ENCODE measurements at places on chromosomes 3 and 15. TPM values are rescaled to one million over a fixed set of nuclear protein-coding genes. Genes with fewer than 3 reads are reported as not detected.

- no peak for DNase-seq
Observed at GRCh38 chr15:101504866-101505609, 15.5 kb upstream of the PCSK6 start.

DNA sequence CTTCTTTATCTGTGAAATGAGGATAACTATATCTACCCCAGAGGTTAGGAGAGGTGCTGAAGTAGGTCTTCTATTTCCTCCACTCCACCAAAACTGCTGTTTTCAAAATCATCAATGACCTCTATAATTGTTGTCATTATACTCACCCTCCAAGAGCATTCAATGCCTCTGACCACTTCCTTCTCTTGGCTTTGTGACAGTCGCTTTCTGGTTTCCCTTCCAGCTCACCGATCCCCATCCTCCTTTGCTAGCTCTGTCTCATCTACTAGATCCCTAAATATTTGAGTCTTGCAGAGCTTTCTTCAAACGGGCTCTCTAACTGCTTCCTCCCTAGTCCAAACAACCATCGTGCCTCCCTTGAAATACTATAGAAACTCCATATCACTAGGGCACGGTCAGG, 153.5 kb downstream of the RPLP1 start:
- DNase-seq = no peak

Gene TRPC1
- 1.3 TPM for total RNA-seq

DNA sequence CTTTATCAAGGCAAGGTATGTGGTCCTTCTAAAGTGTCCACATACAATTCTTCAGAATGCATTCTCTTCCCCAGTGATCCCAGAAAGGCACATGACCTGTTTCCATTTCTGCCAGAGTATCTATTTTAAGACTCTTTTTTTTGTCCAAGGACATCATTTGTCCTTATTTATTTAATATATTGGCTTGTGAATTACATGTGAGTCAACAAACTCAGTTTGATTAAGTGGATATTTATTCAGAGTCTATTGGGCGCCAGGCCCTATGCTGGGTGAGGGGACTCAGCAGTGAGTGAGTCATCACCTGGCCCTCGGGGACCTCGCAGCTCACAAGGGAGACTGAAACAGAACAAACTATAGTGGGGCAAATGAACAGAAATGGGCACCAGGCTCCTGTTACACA, 136.8 kb downstream of the SNRK start:
- DNase-seq = peak; percentile 69

- no peak for DNase-seq
Observed at GRCh38 chr15:31470756-31471155, 144.1 kb downstream of the KLF13 start.

DNA sequence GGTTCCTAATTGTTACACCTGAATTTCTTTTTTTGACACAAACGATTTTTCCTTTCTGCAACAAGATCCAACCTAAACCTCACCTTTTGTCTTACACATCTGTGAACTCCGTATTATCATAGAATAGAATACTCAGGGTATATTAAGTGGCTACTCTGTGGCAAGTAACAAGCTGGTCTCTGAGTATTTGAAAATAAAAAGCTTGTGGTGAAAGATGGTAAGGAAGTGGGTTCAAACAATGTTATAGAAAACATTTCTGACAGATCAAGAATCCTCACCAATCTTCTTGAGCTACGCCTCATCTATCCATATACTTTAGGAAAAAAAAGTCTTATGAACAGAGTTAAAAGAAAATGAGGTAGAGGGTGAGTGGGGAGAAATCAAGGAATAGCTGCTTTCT, 3.5 kb upstream of the ANKRD28 start:
- DNase-seq = no peak

- no peak for DNase-seq
Observed at GRCh38 chr15:37111427-37111717, 11.0 kb upstream of the MEIS2 start.

- DNase-seq = no peak
Observed at GRCh38 chr15:92383519-92384324, 10.0 kb upstream of the ST8SIA2 start.

- DNase-seq = no peak
Observed at GRCh38 chr3:4503050-4503449, 9.9 kb downstream of the ITPR1 start.

Gene GABRR3
- total RNA-seq = not detected

Gene FSD2
- total RNA-seq = 10.3 TPM

Gene OR5K2
- not detected for total RNA-seq

Gene CHDH
- total RNA-seq = 1.8 TPM

Gene TRPM1
- total RNA-seq = not detected

Gene SCG3
- total RNA-seq = not detected

Gene CTDSPL
- total RNA-seq = 8.6 TPM

Gene ITGA11
- total RNA-seq = 4.9 TPM

- DNase-seq = no peak
Observed at GRCh38 chr3:102660653-102661052, 225.8 kb downstream of the ZPLD1 start.

DNA sequence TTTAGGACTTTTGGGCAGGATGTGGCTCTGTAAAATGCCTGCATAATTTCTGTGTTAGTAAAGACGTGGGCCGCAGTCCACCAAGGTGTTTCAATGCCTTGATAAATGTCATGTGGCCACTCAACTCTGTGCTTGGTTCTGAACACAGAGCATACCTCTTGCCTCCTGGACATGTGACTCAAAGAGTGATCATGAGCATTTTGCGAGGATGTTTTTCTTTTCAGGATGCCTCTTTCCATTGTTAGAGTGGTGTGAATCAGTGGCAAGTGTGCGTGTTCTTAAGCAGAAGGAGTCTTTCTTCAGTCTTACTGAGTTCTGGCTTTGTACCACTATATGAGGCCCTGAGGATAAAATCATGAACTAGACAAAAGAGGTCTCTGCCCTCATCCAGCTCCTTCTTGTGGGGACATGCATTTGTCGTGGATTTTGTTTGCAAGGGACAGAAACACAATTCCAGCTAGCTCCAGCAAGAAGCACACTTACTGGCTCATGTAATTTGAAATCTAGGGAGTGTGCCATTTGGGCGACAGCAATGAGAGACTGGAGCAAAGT, 363.4 kb downstream of the LRTM1 start:
- DNase-seq = no peak

DNA sequence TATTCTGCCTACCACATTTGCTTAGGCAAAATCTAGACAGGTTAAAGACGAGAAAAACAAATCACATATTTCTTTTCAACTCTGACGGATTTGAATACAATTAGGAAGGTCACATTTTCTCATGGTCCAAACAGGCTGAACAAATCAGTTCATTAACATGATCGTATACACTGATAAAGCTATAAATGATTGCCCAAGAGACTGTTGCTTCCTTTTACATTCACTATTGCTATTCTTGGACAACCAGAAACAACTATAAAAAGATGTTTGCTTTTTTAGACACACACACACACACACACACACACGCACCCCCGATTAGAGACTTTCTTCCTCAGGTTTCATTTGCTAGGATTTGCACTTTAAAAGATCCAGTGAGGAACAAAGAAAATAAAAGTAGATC, 122.3 kb upstream of the BHLHE40 start:
- DNase-seq = no peak

- DNase-seq = no peak
Observed at GRCh38 chr3:99624496-99625236, 13.7 kb upstream of the COL8A1 start.

Gene PRTG
- 1.1 TPM for total RNA-seq

DNA sequence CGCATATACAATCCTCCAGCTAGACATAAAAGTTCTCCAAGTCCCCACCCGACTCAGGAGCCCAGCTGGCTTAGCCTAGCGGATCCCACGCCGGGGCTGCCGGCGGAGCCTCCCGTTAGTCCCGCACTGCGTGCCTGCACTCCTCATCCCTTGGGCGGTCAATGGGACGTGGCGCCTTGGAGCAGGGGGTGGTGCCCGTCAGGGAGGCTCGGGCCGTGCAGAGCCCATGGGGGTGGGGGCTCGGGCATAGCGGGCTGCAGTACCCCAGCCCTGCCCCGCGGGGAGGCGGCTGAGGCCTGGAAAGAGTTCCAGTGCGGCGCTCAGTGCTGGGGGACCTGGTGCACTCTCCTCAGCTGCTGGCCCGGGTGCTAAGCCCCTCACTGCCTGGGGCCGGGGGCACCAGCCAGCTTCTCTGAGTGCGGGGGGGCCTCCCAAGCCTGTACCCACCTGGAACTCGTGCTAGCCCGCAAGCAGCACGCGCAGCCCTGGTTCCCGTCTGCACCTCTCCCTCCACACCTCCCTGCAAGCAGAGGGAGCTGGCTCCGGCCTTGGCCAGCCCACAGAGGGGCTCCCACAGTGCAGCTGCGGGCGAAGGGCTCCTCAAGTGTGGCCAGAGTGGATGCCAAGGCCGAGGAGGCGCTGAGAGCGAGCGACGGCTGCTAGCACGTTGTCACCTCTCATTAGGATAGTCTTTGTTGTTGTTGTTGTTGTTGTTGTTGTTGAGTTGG, 12.2 kb upstream of the CCDC50 start:
- DNase-seq = no peak

- DNase-seq = no peak
Observed at GRCh38 chr3:76367281-76367680, 581.9 kb upstream of the ZNF717 start.

Gene COL8A1
- 1.2 TPM for total RNA-seq

DNA sequence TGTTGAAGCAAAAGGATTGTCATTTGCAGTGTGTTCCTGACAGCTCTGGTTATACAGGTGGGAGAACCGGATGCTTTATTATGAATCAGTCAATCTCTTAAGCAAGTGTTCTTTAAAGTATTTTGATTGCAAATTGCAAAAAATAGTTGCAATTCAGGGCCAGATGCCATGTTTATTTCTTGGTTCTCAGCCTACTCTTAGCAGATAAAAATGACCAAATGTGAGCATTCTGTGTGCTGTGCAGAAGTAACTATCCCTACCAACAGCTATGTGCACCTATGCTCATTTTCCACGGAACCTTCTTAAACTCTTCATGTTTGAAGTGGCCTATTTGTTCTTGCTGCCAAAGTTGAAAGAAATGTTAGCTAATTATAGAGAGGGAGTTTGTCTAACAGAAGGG, 262.3 kb upstream of the RASGRP1 start:
- DNase-seq = no peak

- no peak for DNase-seq
Observed at GRCh38 chr15:27341780-27342343, 370.9 kb downstream of the GABRG3 start.

Gene SAMMSON
- total RNA-seq = not detected

Gene IL17RB
- total RNA-seq = 0.34 TPM

Gene SPRED1
- 4.6 TPM for total RNA-seq

Gene TBC1D21
- total RNA-seq = not detected

DNA sequence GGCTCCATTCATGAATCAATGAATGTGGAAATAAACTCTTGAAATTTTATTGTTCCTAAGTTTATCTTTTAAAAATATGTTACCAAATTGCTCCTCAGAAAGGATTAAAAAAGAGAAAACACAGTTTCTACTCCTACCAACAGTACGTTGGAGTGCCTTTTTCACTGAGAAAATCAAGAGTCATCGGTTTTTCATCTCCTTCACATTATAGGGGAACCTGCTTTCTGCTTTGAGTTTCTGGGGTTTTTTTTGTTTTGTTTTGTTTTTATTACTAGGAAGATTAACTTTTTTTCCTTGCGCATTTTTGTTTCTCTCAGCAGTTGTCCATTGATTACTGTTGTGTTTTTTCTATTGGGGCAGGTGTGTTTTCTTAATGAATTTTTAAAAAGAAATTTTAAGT, 3.5 kb downstream of the ARL13B start:
- DNase-seq = no peak
